Pulmonary artery endothelial cell (primary cell): ENCODE measurements at places on chromosomes 2 and 18. TPM values are rescaled to one million over a fixed set of nuclear protein-coding genes. Genes with fewer than 3 reads are reported as not detected.

- DNase-seq, result no peak
Measured at GRCh38 chr2:174722942-174723592, 41.2 kb downstream of the CHRNA1 start.

DNA sequence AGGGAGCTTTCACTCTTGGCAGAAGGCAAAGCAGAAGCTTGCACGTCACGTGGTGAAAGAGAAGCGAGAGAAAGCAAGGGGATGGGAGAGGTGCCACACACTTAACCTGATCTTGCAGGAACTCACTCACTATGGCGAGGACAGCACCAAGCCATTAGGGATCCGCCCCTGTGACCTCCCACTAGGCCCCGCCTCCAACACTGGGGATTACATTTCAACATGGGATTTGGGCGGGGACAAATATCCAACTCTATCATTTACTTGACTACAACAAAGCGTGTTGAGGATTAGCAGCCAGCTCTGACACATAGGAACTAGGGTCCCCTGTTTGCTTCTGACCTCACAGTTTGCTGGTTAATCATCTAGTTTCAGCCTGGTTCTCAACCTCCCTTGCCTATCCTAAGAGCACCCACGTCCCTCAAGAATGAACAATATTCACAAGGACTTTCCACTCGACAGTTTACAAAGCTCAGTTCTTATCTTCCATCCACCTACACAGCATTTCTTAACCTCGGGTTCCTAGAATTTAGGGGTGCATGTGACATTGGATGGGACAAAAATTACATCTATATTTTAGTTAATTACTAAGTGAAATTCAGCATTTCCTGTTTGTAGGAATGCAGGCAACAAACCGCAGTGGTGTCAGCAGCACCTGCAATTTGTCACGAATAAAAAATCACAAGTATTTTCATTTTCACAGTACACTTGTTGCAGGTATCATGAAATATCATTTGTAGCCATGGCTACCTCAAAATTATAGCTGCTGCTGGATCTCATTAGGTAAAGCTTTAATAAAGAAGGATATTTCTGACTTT lies 36.0 kb downstream of the LBH start:
- no peak for DNase-seq

DNA sequence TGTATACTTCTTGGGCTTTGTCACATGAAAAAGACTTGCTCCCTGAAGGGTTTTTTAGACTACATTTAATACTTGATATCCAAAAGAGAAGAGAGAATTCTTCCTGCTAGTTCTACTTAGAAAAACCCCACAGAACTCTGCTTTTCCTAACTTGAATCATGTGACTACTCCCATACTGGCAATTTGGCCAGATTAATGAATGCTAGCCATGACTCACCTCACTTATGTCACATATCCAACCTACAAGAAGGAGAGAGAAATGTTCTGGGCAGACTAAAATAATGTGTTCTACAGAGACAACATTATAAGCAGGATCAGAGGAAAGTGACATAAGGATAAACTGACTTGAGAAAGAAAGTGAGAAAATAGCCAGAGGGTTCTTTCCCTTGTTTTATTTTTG lies 249.3 kb upstream of the GULP1 start:
- DNase-seq, result no peak

DNA sequence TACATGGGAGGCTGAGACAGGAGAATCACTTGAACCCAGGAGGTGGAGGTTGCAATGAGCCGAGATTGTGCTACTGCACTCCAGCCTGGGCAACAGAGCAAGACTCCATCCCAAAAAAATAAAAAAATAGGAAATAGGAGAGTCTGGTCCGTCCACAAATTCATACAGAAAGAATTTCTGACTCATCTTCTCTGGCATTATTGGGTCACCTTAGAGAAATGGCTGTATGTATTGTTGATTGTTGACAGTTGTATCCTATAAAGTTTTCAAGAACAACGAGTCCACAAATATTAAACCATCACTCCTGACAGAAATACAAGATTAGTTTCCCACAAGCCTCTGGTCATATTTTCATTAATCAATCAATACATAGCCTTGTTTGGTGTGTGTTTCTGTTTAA lies 20.4 kb downstream of the RBM43 start:
- no peak for DNase-seq

DNA sequence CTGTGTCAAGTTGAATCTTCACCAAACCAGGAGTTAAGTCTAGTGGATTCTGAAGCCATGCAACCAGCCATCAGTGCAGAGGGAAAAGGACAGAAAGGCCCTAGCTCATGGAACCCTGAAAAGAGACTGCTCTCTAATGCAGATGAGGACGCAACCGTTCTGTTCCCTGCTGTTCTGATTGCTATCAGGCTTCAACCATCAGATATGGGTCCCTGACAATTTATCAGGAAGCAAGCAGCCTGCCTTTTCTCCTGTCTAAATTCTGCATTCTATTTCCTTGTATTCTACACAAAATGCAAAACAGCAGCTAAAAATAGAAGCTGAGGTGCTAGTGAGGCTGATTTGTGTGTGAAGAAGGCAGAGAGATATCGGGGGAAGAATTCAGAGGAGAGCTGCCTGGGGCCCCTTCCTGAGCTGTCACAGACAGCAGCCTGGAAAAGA lies 68.4 kb upstream of the RTN4 start:
- no peak for DNase-seq

DNA sequence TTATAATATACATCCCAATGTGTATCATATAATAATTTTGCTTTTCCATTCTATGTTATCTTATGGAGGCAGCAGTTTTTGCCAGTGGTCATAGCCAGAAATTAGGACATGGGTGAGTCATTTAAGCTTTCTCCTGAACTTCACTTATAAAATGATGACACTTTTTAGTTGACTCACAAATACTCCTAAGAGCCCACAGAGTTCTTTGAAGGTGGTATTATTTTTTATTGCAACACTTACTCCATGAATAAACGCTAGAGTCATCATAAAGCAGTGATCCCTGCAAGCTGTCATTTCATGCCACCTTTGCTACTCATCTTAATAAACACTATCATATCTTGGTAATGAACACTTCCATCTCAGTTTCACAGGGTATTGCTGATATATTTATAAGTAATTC lies 69.9 kb upstream of the MAPRE2 start:
- no peak for DNase-seq

DNA sequence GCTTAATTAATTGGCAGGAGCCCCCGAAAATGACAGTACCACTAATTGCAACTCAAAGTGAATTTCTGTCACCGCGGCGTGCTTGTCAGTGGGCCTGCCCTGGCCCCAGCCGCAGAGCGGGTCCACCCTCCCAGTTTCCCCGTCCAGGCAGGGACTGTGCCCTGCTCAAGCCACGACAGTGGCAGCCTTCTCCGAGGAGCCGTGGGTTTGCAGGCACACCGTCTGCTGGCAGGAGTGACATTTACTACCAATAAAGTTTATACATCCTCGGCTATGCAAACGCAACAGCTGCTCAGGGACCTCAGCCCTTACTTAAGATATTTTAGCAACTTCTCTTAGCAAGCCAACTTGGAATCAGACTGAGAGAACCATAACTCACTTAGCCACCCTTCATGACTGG lies 112.7 kb downstream of the GBX2 start:
- no peak for DNase-seq

- DNase-seq, result no peak
Measured at GRCh38 chr2:120403676-120404075, 57.7 kb downstream of the INHBB start.

- no peak for DNase-seq
Measured at GRCh38 chr2:232600053-232600773, 33.2 kb upstream of the EFHD1 start.

DNA sequence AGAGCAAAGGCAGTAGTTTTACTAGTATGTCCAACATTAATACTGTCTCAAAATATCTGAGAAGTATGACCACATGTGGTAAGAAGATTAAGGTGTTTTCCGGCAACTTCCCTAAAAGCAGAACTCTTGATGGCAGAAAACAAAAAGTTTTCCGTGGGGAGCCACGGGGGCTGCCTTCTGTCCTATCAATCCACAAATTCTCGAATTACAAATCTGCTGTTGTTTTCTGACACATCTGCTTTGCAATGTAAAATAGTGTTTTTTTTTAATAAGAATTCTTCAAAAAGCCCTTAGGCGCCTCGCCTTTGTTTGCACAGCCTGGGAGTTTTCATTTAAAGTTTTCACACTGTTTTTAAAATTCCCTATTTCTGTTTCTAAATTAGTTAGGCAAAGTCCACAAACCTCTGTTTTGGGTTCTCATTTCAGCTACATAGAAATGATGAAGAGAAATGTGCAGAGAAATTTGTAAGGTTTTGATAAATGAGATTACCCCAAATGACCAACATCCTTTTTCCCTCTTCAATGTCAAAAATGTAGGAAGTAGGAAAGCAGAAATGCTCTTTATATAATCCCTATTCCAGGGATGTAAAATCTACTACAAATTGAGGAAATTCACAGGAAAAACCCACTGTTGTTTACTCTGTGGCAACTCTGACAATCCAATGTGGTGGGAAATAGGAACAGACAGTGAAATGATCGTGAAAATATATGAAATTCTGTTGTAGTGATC lies 385.8 kb downstream of the ZEB2 start:
- no peak for DNase-seq

GRCh38 chr2:67616749-67617148 lies 219.6 kb downstream of the ETAA1 start:
- peak; percentile 59 for DNase-seq

DNA sequence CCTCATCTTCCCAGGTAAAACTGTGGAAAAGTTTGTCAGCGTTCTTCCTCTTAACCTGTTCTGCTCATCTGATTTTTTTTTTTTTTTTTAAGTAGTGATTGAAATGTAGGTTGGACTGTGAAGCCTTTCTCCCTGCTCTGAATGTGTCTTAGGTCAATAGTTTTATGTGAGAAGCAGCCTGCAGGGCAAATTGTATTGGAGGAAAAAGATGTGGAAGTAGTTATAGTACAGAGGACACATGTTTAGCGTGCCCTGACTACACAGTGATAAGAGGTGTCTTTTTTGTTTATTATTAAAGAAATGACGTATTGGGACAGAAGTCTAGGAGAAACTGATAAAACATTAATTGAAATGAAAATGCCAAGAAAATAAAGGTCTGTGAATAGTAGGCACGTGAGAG lies 1.5 kb downstream of the MTA3 start:
- DNase-seq, result peak; percentile 10

DNA sequence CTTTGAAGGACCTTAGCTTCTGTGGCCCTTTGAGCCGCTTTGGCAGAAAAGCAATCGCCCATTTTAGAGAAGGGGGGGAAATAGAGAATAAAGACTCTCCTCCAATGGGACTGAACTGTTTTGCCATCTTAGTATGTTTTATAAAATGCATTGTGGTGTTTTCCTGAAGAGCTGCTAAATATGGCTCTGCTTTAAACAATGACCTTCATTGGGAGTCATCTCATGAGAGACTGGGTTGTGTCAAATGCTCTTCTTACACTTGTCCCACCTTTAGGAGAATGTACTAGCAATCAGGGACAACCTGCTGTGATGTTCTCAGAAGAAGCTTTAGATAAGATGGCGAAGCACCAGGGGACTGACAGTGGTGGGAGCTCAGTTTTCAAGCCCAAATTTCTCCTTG lies 418.9 kb upstream of the POU3F3 start:
- no peak for DNase-seq

DNA sequence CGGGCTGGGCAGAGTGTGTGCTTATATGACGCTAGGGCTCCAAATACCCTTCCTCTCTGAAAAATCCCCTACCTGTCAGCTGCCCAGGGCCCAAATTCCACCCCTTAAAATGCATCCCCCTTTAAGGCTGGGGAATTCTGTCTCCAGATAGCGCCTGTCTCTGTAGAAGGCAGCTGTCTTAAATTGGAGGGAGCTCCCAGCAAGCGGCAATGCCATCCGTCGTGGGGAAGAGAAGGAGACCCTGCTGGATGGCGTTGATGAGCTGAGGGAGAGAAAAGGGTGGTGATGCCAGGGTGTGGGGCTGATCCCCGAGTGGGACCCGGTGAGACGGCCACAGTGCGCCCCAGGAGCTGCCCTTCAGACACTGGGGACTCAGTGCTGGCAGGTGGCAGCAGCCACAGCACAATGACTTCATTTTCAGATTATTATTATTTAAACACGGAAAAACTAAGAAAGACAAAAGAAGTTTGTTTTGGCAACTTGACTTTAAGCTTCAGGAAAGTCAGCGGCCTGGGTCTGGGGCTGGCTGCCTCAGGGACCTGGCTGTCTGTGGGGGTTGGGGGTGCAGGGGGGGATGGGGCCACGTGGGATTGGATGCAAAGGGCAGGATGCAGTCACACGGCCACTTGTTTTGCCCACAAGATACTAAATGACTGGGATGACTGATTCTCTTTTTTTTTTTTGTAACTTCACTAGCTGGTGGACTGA lies 152.8 kb downstream of the TFCP2L1 start:
- no peak for DNase-seq

- no peak for DNase-seq
Measured at GRCh38 chr2:177537636-177538035, 145.1 kb downstream of the AGPS start.

GRCh38 chr2:43300781-43301583 lies 74.6 kb upstream of the ZFP36L2 start:
- DNase-seq, result no peak

DNA sequence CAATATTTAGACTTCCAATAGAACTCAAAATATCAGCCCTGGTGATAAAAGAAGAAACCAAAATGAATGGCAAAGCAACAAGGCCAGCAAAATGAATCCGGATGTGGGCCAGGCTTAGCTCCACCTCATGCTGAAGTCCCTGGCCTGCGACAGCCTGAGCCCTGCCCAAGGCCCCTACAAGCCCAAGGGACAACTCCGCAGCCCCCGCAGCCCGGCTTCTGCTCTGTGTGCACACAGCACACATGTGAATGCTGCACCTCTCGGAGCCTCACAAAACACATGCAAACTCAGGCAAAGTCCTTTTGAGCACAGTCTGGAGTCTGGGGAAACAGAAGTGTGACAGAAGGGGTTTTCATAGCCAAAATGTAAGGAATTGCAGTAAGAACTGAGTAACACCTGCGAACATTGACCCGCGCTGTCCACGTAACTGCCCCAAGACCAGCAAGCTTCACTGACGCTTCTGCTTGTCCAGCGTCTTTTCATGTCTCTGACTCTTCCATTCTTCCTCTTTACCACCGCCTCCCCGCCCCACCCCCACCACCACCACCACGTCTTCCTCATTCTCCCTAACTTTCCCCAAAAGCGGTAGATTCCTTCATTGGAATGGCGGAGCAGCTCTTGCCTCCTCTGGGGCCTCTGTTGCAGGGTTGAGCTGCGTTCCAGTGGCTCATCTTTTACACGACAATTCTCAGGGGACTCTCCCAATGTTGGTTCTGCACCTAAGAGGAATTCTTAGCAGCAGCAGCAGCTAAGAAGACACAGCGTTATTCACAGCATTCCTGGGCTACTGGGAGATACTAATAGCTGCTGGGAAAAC lies 136.4 kb upstream of the COPS8 start:
- DNase-seq, result no peak

GRCh38 chr2:45651415-45652089 lies at the start of gene PRKCE:
Gene PRKCE (plus strand): TSS chr2:45651675.
- no peak for DNase-seq

GRCh38 chr2:81436256-81436655 lies 1131.7 kb upstream of the LRRTM1 start:
- no peak for DNase-seq

The FAM110C gene
- 0.26 TPM in 1 of 2 replicates, not detected in the other for total RNA-seq

The VWC2L gene
- not detected in 2 replicates for total RNA-seq

The RUFY4 gene
- total RNA-seq, result not detected in 2 replicates

The CCDC150 gene
- 4.6 and 8.1 TPM in 2 replicates for total RNA-seq
